Stimulated activated CD4-positive, alpha-beta T cell treated with anti-CD3 and anti-CD28 coated beads, TNF-alpha, amount 100 ng/mL, for 1 hour (primary cell): ENCODE measurements at places on chromosomes 1 and 21.

GRCh38 chr1:248622570-248623001 is 12.3 kb downstream of the OR2T11 start:
- DNase-seq = no peak

- DNase-seq = no peak
Measured at GRCh38 chr1:208756339-208756981, 512.3 kb upstream of the PLXNA2 start.

- DNase-seq = no peak
Measured at GRCh38 chr1:235229868-235230267, 68.8 kb upstream of the RBM34 start.

DNA sequence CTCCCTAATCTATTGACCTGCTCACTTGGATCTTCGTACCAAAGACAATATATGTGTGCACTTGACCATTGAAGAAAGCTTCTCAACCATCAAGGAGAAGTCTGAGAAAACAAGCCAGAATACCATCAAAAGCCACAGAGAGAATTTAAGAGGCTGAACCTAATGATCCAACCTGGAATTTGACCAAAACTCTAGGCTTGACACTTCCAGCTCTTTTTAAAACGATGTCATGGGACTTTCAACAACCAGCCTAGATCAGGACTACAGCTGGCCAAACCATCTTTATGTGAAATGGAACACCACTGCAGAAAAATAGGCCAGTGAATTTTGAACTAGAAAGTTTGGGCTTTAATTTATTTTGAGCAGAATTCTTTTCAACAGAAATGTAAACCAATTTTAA is 444.4 kb downstream of the LTN1 start:
- DNase-seq = no peak

DNA sequence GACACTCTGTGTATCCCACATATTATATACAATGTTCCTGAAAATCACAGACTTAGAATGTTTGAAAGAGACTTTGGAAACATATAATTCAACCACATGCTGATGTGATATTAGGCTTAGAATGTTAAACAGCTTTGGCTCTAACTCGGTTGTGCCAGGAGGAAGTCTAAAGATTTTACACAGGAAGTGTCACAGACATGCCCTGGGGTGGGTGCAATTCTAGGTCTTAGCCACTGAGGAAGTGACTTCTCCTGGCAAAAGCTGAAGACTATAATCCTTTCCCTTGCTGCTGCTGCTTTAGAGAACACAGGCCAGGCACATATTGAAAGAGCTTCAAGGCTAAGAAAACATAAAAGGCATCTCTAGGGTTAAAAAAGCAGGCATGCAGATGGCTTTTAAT is 51.0 kb downstream of the RPL5 start:
- peak; percentile 26 for DNase-seq

- DNase-seq = no peak
Measured at GRCh38 chr21:41731081-41731480, 35.8 kb downstream of the RIPK4 start.

- DNase-seq = no peak
Measured at GRCh38 chr1:218498056-218498938, 153.2 kb downstream of the TGFB2 start.

DNA sequence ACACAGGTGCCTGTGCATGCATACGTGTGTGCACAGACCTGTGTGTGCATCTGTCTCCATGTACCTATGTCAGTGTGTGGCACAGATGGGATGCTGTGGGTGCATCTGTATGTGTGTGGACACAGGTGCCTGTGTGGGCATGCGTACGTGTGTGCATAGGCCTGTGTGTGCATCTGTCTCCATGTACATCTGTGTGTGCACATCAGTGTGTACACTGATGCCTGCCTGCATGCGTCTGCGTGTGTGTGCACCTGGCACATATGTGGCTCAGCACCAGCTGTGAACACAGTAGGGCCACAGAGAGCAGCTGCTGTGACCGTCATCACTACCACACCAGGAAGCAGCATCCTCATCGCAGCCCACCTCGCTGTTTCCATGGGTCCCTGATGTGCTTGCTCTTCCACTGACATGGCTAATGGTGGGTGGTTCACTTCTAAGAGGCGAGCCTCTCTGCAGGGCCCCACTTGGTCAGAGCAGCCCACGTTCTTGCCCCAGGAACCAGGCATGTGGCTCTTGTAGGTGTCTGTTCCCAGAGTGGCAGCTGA is 9.6 kb upstream of the SPATC1L start:
- no peak for DNase-seq

GRCh38 chr1:15295696-15296095 is 48.7 kb downstream of the FHAD1 start:
- DNase-seq = no peak

DNA sequence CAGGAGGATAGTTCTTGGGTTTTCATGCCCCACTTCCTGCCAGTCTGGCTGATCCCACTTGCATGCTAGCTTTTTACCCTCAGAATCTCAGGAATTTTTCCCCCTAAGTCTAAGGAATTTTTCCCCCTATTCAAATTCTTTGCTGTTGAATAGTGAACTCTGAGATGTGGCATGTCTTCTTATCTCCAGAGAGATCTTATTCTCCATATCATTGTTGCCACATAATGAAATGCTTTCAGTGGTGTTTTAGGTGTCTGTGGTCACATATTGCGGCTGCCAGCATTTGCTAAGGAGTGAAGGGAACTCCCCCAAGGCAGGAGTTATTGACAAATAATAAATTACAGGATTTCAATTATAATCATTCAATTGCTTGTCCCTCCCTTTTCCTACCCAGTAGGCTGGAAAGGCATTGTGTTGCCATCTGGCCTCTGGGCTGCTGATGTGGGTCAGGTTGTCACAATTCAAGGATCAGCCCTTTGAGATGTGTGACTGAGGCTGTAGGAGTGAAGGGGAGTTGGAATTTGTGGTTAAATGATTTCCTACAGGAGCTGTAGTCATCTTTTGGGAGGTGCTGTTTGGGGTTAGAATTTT is 3.9 kb upstream of the FLG start:
- DNase-seq = no peak

DNA sequence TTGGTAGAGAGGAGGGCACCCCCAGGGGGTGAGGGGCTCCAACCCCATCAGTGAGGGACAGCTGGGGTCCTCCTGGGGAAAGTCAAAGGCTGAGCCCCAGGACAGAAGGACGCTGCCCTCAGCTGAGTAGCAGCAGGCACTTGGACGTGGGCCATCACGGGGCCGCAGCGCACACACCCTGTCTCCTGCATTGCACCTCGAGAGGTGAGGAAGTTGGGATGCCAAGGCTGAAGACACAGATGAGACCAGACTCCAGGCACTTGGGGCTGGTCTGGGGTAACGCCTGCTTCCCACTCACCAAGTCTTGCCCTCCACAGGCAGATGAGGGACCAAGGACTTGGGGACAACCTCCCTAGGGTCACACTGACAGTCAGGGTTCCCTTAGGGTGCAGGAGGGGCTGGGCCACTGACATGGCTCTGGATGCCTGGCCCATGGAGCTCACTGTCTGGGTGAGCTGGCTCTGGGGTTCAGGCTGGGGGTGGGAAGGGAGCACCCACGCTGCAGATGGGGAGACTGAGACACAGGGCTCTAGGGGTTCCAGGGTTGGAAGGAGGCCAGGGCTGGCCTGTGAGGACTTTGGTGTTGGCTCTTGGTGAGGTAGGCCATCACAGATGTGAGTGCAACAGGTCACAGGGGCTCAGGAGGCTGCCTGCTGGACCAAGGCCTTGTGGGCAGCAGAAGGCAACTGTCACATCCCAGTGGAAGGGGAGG is 16.6 kb upstream of the ZNF678 start:
- no peak for DNase-seq

DNA sequence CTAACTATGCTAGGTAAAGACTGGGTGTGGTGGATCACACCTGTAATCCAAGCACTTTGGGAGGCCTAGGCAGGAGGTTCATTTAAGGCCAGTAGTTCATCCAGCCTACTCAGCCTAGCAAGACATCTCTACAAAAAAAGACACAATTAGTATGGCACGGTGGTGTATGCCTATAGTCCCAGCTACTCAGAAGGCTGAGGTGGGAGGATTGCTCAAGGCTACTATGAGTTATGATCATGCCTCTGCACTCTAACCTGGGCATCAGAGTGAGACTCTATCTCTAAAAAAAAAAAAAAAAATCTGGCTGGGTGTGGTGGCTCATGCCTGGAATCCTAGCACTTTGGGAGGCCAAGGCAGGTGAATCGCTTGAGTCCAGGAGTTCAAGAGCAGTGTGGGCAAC is 21.6 kb downstream of the NUP210L start:
- no peak for DNase-seq

DNA sequence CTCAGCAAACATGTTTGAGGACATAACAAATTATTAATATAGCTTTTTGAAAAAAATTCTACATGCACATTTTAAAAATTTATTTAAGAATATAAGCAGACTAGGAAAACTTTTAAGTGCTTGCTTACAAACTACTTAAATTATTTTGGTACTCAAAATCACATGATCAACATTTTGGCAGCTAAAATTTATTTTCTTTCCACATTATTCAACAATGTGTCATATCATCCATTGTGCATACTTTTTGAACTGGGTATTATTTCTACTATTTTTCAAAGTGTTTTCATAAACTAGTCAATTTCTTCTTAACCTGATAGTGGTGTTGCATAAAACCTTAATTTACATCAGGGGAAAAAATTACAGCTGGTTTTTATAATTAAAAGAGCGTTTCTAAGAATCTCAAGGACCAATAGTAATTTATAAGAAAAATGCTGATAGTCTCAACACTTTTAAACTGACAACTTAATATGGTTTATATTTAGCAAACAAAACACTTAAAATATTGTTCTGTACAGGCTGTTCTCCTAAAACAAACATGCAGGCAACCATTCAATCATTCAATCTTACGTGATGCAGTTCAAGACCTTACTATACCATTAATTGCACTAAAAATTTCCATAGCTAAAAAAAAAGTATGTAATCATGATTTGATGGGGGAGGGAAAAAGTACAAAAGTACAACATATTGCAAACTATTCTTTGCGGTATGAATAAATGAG is 105.0 kb downstream of the GPATCH2 start:
- DNase-seq = no peak

GRCh38 chr1:53390736-53391135 is 62.9 kb upstream of the LRP8 start:
- DNase-seq = no peak

DNA sequence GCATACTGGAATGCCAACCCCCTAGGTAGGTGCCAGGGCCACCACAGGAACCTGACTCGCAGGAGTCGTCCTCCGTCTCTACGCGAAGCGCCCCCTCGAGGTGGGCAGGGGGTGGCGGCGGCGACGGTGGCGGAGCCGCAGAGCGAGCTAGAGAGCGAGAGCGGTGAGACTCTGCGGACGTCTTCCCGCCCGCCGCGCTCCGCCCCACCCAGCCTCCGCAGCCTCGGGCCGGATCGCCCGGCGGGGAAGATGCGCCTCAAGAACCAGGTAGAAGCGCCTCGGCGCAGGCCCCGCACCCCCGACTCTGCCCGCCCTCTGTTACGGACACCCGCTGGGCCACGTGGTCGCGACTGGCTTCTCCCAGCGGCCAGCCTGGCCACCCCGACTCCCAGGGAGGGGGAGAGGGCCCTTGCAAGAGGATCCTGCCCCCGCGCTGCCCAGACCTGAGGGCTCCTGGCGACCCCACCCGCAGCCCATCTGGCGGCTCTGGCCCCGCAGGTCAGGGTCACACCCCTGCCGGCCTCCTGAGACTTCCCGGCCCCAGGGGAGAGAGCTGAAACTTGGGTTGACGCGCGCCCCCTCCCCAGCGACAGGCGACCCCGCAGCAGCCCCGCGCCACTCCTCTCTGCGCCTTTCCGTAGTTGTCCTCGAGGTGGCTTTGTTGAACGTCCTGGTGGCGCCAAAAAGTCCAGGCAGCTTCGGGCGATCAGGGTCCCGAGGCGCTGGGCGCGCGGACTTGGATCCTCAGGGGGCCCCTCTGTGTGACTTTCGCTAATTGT is 24.4 kb upstream of the AGBL4 start:
- no peak for DNase-seq

DNA sequence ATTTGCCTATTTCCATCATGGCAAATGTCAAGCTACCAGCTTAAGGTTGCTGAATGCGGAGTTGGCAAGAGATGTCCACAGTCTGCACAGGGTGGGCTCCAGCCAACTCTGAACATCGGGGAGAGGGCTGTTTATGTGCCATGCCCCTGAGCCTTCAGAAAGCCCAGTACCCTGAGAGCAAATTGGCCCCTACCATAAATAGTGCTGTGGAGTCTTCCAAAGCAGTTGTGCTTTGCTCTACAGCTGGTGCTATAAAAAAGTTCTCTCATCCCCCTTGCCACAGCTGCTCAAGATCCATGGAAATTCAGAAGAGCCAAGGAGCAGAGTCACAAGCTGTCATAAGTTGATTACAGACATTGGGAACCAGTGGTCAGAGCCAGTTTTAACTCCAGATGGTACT is 85.6 kb upstream of the CLDN14 start:
- no peak for DNase-seq

- no peak for DNase-seq
Measured at GRCh38 chr1:94892604-94893254, 34.2 kb downstream of the CNN3 start.

- no peak for DNase-seq
Measured at GRCh38 chr1:224168859-224169380, 14.1 kb upstream of the DEGS1 start.

GRCh38 chr1:203135636-203136305 is 8.2 kb downstream of the ADORA1 start:
- no peak for DNase-seq

GRCh38 chr21:31943561-31943960 is 70.7 kb downstream of the HUNK start:
- no peak for DNase-seq

DNA sequence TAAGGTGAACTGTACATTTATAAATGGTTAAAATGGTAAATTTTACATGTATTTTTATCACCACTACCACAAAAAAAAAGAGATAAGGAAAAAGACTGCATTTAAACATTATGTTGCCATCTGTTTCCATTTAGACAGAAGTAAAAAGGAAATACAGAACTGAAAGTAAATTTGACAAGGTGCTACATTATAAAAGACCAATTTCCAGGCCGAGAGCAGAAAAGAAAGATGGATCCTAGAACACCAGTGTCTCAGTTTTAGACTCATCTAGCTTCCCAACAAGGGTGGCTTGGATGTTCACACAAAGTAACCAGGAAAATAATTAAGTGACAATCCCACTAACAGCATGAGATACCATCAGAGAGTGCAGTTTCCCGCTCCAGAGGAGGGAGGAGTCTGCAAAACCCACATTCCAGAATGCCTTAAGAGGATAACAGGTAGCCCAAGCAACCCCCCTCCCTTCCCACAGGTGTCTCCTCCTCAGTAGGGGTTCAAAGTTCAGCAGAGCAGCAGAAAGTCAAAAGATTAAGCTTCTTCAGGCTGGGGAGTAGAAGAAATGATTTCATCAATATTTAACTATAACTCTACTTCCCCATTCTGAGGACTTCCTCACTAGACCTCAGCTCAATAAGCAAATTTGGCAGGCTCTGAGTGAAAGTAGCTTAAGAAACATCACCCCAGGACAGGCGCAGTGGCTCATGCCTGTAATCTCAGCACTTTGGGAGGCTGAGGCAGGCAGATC is 11.8 kb downstream of the TPM3 start:
- DNase-seq = no peak
